ENCODE measurements at places on chromosomes 6 and 20.

DNA sequence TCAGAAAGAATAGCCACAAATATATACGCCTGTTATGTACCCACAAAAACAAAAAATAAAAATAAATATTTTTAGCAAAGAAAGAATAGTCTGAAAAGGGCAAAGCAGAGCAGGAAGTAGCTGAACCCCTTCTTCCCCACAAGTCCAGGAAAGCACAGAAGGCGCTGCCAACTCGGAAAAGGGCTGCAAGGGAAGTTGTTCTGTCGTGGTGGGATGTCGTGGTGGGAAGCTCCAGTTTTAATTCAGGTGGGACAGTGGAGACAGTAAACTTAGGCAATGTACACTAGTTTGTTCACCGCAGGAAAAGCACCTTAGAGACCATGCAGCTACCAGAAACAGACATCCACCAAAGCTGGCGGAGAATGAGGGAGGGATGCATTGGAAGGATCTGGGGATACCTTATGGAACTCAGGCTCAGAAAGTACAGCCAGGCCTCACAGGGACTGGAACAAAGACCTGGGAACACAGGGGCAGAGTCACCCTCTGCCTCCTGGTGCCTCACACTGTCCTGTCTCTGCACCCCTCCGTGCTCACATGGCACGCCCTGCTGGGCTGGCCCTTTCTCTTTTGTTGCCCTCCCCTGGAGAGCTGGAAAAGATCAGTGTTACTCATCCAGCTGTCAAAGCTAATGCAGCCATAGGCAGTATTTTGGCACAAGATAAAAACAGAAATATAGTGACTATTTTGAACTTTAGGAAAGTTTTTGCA is 3.3 kb upstream of the APMAP start:
- no peak for DNase-seq

GRCh38 chr20:17887331-17888030 is 81.1 kb downstream of the SNX5 start:
- DNase-seq: no peak

- no peak for DNase-seq
Measured at GRCh38 chr6:158232316-158233213, 64.4 kb downstream of the GTF2H5 start.

DNA sequence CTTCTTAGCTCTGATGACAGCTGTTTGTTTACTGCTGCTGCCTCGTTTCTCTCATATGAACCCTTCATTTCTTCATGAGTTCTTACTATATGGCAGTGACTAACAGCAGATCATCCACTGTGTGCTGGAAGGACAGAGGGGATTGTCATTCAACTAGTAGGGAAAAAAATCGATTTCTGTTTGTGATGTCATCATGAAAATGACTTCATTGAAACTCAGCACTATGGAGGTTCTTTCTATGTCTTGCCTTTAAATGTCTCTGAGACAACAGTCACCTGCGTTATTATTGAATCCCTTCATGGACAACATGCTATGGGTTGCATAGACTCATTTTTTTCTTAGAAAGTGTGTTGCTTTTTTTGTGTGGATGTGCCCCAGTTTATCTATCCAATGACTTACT is 394.4 kb downstream of the DOK5 start:
- DNase-seq: no peak

GRCh38 chr6:15754035-15754705 is 91.3 kb upstream of the DTNBP1 start:
- no peak for DNase-seq

- peak; percentile 80 for DNase-seq
Measured at GRCh38 chr6:41723530-41724227, 11.7 kb downstream of the TFEB start.

GRCh38 chr6:166879594-166879993 is 76.8 kb downstream of the RNASET2 start:
- DNase-seq: no peak

- no peak for DNase-seq
Measured at GRCh38 chr6:44228836-44229235, 5.4 kb downstream of the SLC29A1 start.

DNA sequence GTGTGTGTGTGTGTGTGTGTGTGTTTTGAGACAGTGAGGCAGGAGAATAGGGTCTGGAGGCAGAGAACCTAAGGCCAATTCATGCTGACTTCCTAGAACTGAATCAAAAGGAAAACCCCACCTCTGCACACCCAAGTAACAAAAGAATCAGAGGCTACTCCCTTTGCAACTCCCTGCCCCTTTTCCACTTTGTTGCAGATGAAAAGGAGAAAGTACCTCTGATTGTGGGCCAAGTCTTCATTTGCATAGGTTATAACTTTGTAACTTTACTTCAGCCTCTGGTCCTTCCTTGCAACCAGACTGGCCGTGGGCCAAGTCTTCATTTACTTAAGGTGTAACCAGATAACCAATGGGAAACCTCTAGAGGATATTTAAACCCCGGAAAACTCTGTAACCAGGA is 168.8 kb downstream of the EYA2 start:
- no peak for DNase-seq

DNA sequence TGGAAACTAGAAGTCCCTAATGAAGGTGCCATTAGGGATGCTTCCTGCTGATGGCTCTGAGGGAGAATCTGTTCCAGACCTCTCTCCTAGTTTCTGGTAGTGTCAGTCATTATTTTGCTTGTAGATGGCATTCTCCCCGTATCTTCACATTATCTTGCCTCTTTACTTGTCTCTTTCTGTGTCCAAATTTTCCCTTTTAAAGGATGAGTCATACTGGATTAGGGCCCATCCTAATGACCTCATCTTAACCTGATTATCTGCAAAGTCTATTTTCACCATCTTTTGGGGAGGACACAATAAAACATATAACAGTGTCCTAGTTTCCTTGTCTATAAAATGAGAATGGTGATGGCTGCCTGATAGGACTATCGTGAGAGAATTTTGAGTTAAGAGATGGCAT is 27.3 kb downstream of the ZNF391 start:
- DNase-seq: no peak

GRCh38 chr6:170111816-170112582 is 178.9 kb downstream of the DLL1 start:
- no peak for DNase-seq

Data from SK-N-MC (cell line).